ENCODE measurements at places on chromosomes 12 and 14.

DNA sequence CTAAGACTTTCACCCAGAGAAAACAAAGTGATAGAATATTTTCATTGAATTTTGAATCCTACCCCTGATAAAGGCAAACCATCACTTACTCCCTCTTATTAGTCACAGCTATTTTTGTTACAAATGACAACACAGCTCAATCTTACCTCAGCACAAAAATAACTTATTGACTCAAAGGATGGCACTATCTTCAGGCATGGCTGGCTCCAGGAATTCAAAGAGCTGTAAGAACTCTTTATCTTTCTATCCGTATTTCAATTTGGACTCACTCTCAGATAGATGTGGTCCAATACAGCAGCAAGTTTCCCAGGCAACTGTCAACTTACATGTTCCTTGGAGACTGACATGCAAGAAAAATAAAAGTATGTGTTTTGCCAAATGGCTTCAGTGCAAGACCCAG is 709.4 kb upstream of the MDGA2 start:
- DNase-seq: no peak

DNA sequence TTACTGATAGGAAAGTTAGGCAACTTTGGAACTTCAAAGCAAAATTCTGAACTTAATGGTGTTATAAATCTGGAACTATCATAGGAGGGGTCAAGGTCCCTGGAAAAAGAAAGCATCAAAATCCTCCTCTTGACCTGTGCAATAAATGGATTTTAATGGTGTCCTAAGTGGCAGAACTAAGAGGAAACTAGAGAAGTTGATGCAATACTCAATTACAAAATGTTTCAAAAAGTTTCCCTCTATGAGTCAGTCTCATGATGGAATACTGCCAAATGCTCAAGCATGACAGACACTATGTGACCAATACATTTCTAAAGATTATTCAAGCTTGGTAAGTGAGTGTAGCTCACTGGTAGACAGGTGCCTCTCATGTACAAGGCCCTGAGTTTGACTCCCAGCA is 47.7 kb upstream of the ERGIC2 start:
- peak; percentile 77 for DNase-seq

- no peak for DNase-seq
Measured at GRCh38 chr12:42868291-42868690, 278.7 kb upstream of the PRICKLE1 start.

GRCh38 chr14:49622022-49622607 is 1.5 kb downstream of the MGAT2 start:
- no peak for DNase-seq

GRCh38 chr12:6839482-6840201 is 1.1 kb upstream of the GNB3 start:
- DNase-seq: no peak

- no peak for DNase-seq
Measured at GRCh38 chr14:53218161-53218560, 65.0 kb upstream of the DDHD1 start.

- no peak for DNase-seq
Measured at GRCh38 chr14:53567236-53567780, 389.3 kb downstream of the BMP4 start.

DNA sequence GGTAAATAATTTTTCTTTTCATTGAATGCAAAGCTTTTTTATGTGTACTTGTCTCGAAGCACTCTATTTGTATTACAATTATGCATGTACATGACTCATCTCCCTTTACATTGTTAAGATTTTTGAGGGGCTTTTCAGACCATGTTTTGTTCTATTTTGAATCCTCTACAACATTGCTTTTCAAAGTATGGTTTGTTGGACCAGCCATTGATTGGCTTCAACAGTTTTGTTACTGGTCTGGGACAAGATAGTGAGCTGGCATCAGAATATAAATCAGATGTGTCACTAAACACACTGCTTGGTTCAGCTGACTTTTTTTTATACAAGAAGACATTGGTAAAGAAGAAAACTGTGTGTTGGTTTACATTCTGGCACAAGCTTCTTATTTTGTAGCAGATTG is 122.3 kb downstream of the MON2 start:
- no peak for DNase-seq

DNA sequence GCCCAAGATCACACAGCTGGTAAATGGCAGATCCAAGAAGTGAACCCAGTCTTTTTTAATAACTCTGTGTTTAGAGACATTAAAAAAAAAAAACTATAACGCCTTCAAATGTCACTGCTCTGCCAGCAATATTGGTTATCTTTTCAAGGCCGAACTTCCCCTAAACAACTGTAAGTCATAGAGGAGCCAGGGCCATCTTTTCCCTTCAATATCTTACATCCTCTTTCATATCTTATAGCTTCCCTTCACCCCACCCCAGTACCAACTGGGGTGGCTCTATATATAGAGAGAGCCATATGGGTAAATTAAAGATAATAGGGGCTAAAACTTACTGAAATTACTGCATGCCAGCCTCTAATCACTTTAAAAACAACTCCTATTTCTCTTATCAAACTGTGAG is 100.2 kb downstream of the STAB2 start:
- no peak for DNase-seq

- no peak for DNase-seq
Measured at GRCh38 chr12:3075315-3075714, 1.9 kb upstream of the TSPAN9 start.

- no peak for DNase-seq
Measured at GRCh38 chr12:117144599-117144998, 45.4 kb upstream of the TESC start.

DNA sequence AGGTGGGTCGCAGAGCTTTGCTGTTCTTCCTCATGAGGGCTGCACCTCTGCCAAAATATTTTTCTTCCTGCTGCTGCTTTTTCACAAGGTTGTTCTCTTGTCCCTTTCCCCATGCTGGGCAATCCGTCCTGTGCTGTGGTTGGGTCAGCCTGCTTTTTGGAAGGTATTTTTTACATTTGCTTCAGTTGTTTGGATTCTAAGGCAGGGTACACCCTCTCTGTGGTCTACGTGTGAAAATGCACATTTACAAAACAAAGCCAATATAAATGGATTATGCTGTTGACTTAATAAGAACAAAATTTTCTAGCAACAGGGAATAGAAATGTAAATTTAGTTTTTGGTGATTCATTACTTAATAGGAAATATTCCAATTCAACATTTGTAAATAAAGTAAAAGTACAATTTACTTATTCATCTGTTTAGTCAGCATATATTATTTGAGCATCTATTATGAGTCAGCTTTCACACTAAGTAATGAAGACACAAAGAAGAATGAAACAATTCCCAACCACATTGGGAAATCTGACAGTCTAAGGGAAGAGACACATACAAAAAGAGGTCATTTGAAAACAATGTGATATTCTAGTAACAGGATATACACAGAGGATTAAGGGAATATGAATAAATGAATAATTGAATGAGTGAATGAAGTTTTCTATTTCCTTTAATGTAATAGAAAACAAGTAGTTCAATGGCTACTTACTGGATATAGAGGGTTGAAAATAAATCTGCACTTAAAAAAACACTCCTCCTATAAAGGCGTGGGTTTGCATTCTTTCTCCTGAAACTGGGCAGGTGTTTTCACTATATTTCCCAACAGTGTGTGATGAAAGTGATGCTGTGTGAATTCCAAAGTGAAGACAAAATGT is 94.6 kb upstream of the PRICKLE1 start:
- no peak for DNase-seq

- no peak for DNase-seq
Measured at GRCh38 chr12:132326646-132327045, 2.7 kb downstream of the GALNT9 start.

- no peak for DNase-seq
Measured at GRCh38 chr14:65434216-65434850, 21.8 kb downstream of the FUT8 start.

- no peak for DNase-seq
Measured at GRCh38 chr12:8664228-8664913, 1.7 kb upstream of the MFAP5 start.

DNA sequence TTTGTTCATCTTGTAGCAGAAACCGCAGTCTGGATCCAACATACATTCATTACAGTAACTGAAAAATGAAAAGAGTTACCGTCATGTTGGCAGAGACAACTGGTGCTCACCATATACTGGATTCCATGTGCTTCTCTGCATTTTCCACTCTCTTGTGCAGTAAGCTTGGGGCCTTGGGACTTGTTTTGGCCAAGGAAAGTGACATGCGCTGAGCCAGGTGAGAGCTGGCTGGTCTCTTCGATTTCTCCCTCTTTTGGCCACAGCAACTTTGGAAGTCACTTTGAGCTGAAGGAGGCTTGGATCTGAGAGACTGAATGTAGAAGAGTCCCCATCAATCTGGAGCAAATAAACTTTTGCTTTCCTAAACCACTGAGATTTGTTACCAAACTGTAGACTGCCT is 210.6 kb upstream of the ABCD2 start:
- DNase-seq: no peak

- no peak for DNase-seq
Measured at GRCh38 chr12:62536546-62536945, 69.9 kb downstream of the MON2 start.

DNA sequence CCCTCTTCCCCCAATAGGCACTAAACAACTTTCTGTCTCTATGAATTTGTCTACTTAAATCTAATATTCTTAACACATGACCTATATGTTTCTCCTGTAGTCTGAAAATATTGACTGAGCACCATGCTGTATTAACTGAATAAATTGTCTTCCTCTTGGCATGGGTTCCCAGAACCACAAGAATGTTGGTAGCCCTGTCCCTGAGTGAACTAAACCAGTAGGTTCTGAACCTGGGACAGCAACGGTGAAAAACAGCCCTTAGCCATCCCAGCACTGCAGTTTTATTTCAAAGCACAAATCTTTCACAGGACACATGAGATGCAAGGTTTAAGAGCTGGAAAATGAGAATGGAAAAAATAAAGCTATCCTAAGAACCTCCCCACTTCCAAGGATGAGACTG is 20.4 kb upstream of the HSP90B1 start:
- DNase-seq: no peak

DNA sequence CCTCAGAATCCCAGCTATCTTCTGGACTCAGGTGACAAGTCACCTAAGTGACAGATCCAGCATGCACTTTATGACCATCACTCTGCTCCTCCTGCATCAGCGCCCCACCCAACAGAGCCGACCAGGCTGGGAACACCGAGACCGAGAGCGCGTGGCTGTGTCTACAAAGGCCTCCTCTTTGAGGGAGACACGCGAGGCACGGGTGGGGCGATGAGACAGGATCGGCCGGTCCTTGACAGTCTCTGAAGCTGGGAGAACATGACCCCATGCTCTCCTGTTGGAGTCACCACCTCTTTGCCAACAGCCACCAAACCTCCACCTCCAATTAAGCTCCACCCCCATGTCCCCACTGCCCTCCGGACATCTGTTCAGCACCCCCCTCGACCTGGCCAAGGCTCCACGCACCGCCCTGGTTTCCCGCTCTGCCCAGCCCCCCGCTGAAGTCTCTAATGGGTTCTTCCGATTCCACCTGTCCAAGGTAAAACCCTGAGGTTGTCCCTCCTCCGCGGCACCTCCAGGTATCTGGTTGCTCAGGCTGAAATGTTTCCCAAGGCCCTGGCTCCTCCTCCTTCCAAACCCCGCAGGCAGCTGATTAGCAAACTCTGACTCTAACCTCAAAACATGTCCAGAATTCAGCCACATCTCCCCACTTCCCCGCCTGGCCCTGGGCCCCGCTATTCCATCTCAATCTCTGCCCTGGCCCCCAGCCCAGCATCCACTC is 31.5 kb downstream of the HSP90AA1 start:
- peak; percentile 2 for DNase-seq

DNA sequence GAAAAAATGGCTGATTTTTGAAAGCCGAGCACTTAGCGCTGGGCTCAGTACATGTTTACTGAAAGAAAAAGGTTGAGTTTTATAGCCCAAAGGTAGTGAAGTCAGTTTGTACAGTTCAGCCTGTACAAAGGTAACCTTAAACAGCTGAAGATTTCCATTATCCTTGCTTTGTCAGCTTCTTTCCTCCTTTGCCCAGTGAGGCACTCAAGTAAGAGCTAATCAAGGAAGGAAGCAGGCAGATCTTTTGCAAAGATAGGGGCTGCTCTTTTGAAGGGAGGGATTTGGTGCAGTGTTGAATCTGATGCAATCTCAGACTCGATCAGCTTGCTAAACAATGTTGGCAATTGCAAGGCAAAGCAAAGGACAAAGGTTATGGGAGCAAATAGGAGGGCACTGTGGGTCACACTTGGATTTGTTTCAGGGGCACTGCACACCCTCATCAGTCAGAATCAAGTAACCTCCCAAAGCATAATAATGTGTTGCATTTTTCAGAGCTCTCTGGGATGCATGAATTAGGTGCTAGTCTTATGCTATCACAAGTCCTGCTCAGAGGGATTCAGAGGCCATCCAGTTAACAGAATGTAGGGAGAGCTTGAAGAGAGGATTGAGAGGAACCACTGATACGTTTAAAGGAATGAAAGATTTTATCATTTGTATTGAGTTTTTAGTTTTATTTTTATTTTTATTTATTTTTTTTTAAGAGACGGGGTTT is 44.4 kb downstream of the ANO6 start:
- DNase-seq: no peak

DNA sequence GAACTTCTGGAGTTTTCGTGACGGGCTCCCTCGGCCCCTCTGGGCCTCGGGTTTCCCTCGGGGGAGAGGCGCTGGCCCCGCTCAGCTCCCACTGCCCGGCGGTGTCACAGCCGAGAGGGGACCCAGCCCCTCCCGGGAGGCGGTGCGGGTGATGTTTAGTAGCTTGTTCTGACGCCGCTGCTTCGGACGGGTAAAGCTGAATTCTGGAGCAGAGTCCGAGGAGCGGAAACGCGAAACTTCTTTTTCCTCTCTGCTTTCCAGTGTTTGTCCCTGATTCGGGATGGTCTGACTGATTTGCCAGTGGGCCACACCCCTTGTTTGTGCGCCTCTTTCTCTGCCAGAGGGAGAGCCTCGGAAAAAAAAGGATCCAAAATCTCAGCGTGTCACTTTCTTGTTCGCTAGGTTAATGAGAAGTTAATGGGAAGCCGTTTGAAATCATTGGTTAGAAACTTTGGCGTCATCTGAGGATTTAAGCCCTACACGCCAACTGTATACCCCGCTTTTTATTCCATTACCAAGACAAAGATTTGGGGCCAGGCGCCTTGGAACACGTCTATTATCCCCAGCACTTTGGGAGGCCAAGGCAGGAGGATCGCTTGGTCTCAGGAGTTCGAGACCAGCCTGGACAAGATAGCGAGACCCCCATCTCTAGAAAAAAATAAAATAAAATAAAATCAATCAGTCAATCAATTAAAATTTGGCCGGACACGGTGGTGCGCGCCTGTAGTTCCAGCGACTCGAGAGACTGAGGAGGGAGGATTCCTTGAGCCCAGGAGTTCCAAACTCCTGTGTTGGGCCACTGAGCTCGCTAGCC is 756 bp downstream of the TULP3 start:
- no peak for DNase-seq

Measured in kidney epithelial cell (primary cell).